ENCODE measurements at places on chromosomes 1 and 21.

DNA sequence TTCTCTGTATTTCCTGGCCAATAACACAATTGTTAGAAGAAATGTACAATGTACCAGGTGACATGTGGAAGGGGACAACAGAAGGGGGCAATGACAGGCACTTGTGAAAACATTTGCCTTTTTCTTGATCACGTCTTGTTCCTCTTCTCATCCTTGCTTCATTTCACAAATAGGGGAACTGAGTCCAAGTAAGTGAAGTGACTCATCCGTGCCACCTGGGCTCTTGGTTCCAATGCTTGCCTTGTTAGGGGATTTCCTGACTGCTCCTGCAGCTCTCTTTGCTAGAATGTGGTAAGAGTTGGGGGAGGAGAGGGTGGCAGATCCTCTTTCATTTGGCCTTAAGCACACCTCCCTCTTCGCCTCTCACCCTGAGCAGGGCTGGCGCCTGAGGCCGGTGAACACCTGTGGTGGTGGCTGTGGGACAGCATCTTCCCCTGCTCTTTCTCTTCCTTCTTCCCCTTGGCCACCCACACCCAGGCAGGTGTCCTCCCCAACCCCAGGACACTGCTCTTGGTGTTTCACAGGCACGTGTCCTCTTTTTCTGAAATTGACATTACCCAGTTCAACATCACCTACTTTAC lies 2.2 kb upstream of the RHEX start:
- no peak for DNase-seq

GRCh38 chr1:43545695-43546387 lies 15.2 kb downstream of the PTPRF start:
- no peak for DNase-seq

GRCh38 chr1:84539972-84540371 lies 33.6 kb upstream of the GNG5 start:
- peak; percentile 37 for DNase-seq

- no peak for DNase-seq
Observed at GRCh38 chr1:20729990-20730689, 2.4 kb downstream of the SH2D5 start.

DNA sequence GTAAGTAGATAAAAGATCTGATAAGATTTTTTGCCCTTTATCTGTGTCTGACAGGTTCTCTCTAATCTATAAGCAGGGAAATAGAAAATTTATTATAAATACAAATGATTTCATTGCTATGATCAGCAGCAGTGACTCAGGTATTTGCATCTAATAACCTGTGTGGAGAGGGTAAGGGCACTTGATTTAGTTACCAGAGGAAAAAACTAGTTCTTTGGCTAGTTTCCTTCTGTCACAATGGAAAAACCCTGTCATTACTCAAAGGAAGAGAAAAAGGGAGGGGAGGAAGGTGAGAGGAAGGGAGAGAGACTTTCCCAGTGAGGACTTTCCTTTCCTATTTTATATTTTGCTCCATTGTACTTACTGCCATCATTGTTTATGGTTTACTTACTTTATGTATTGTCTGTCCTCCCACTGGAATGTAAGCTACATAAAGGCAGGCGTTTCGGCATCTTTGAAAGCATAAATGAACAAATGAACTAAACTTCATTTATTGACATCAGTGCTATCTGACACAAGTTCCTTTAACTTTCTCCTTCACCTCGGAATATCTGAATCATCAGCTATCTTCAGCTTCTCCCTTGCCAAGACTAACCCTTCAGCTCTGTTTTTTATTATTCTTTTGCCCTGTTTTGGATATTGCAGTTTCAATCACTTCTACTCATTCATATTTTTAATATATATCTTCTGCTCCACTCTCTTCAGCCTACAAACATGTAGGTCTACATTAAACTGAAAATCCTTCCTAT lies 34.9 kb downstream of the WDR3 start:
- DNase-seq, result peak; percentile 11

DNA sequence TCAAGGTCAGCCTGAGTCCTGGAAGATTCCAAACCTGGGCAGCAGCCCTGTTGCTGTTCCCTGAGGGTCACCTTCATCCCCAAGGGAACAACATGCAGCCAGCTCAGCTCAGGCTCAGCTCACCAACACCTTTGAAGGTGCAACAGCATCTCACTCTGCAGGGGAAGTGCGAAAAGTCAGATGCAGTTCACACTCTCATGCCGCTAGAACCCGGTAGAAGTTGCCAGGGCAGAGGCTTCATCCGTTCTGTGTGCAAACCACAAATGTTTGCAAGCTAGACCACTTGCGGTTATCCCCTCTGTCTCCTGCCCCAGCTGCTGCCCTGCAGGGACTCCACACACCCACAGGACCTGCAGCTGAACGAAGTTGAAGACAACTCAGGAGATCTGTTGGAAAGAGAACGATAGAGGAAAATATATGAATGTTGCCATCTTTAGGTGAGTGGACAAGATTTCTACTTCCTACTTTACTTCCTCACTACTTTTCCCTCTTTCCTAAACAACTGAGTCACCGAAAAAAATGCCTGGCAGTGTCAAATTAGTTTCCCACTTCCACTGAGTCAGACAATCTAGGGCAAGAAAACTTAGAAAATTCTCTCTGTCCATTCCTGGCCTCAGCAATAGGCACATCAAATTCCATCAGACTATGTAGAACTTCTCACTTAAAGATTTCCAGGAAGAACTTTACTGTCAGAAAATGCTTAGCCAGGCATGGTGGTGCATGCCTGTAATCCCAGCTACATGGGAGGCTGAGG lies 1.8 kb upstream of the FCRL6 start:
- DNase-seq, result no peak

GRCh38 chr1:109218516-109218915 lies 4.8 kb downstream of the SARS1 start:
- DNase-seq, result no peak

GRCh38 chr1:201276891-201277290 lies 6.4 kb upstream of the PKP1 start:
- no peak for DNase-seq

- DNase-seq, result no peak
Observed at GRCh38 chr1:242006976-242007375, 8.1 kb upstream of the MAP1LC3C start.

GRCh38 chr21:39353295-39353694 lies 4.4 kb upstream of the HMGN1 start:
- no peak for DNase-seq

GRCh38 chr1:19398309-19398760 lies 86.2 kb downstream of the SLC66A1 start:
- DNase-seq, result peak; percentile 99

GRCh38 chr1:215054266-215054665 lies 28.3 kb upstream of the KCNK2 start:
- no peak for DNase-seq

DNA sequence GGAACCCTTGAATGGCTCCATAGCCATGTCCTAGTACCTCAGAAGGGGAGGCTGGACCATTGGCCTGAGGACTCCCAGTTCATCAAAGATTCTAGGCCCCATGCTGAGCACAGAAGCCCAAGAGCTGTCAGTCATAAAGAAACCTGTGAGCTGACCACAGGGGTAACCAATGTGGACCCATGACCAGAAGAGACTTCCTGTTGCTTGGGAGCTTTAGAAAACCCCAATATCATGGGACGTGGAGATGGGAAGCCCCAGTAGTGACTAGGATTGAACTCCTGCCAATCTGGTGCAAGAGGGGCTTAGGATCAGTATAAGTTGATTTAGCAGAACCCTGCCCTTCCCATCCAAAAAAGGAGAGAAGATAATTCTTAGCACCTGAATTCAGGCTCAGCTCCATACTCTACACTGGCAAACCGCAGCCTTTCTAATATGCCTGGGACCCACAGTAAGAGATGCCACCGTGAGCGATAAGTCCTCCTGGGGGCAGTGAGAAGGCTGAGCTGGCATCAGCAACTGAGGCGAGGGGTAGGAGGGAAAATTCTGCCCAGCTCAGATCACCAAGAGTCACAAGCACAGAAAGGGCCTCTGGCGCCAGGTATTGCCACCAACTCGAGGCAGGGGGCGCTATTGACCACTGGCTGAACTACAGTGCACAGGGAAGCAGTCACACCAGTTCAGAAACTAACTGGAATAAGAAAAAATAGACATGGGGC lies 108.9 kb downstream of the CAPN8 start:
- DNase-seq, result peak; percentile 5

- no peak for DNase-seq
Observed at GRCh38 chr1:235625831-235626230, 23.8 kb downstream of the GNG4 start.

DNA sequence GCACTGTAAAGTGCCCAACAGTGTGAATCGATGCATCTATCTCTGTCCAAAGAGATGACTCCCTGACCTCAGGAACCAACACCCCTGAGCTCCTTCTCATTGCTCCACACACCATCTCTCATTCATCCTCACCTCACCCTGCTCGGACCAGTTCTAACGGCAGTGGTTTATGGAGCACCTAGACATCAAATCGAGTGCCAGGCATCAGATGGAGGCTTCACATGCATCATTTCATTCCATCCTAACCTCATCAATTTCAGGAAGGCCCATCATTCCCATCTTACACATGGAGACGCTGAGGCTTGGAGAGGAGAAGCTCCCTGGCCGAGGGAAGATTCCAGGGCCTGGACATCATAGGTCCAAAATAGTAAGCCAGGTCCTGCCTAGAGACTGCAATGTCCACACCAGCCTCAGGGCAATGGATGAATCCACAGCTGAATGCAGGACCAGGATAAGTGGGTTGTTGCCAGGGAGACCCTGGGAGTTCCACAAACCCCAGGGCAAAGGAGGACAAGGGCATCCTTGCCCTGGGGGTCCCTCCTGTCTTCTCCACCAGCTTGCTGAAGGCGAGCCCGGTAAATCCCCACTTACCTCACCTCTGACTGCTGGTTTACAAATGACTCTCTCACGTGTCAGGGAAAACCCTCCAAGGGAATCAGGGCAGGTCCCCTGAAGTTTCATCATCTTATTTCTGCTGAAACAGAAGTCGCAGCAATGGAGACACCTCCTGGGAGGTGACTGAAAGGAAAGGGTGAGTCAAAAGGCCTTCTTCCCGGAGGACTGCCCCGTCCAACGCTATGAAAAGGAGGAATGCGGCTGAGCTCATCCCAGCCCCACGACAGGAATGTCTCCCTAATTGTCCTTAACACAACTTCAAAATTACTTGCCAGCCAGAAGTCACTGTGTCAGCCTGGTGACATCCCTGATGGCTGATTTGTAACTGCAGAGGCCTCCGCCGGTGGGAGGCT lies 9.0 kb upstream of the IFFO2 start:
- no peak for DNase-seq

- no peak for DNase-seq
Observed at GRCh38 chr1:19860418-19860817, 21.8 kb upstream of the OTUD3 start.

DNA sequence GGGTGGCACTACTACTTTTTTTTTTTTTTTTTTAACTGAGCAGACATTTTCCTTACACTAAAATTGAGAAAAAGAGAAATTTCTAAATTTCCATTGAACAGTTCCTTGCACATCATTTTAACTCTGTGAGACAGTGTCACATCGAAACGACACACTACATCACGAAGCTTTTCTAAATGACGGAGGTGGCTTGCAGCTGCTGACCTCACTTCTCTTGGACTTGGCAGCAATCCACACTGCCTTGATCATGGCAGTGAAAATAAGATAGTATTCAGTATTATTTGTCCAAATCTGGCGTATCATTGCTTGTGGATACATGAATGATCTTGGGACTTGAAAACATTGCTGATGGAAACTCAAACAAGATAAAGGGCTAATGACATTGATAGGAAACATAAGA lies 80.3 kb upstream of the CYYR1 start:
- no peak for DNase-seq

GRCh38 chr21:46094401-46095082 lies 3.4 kb upstream of the COL6A2 start:
- DNase-seq, result no peak
